ENCODE measurements at places on chromosomes 12 and 14.
A peak's percentile ranks its signal among the peaks of the same experiment; 100 is the strongest.

DNA sequence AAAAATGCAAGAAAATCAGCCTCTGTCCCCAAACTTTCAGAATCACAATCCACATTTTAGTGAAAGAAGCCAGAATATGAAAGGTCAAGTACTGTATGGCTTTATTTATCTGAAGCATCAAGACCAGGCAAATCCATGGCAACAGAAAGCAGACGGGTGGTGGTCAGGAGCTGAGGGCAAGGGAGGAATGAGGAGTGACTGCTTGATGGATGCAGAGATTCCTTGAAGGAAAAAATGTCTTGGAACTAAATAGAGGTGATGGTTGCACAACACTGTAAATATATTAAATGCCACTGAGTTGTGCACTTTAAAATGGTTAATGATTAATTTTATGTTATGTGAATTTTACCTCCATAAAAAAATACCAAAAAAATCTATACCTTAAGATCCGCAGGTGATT is 165.1 kb downstream of the GXYLT1 start:
- no peak for DNase-seq

GRCh38 chr12:124035163-124035562 is 62.1 kb downstream of the ZNF664 start:
- DNase-seq, result no peak

- DNase-seq, result no peak
These were observed 171.2 kb downstream of the ERC1 start for GRCh38 chr12:1162081-1162760.

DNA sequence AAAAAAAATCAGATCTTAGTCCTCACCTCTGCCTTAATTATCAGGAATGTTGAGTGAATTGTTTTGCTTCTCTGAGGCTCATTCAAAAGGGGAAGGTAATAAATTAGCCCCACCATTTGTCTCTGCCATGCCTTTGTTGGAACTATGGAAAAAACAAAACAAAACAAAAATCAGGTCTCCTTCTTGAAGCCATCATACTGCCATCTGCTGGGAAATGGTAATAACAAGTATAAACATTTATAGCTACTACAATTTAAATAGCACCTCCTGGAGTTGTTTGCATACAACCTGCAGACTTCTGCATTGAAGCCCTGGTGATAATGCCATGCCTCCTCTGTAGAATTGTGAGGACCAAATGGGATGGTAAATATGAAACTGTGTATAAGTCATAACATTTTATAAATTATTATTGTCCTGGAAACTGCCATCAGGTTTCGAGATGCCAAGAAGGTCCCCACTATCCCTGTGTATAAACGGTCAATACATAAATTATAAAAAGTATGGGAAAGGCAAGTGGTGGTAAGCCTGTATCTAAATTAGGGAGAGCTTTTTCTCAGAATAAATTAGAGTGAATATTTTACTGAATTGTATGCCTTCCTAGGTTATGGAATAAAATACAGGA is 87.2 kb upstream of the FGD4 start:
- DNase-seq, result peak; percentile 14

GRCh38 chr14:77094672-77095284 is 3.3 kb upstream of the CIPC start:
- peak; percentile 34 for DNase-seq

DNA sequence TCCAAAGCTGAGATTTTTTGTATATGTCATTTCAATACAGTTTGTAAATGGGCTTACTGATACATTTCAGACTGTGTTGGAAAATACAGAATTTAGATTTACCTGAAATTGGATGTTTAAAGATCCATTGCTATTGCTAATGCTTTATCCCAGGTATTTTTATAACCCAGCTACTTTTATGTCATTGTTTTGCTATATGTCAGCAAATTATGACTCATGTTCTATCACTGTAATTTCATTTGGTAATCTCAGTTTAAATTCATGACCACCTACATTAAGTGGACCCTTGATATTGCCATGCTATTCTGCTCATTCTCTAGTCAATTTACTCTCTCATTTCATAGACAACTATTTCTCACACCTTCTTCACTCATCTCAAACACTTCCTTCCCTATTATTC is 281.2 kb downstream of the IPO8 start:
- no peak for DNase-seq

DNA sequence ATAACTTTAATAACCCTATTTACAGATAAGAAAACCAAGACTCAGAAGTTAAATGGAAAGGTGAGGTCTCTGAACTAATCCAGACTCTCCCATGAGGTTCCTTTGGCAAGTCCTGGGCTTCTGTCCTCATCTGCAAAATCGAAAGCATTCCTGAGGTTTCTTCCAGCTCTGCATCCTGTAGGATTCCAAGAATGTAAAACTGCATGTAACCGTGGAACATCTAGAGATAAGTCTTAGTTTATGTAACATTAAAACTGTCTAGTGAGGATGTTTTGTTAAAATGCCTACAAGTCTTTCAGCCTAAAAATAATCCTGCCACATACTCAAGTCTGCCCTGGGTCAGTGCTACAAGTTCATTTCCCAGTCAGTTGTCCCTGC is 7.3 kb upstream of the ITFG2 start:
- peak; percentile 47 for DNase-seq

- no peak for DNase-seq
These were observed 188.9 kb downstream of the CAND1 start for GRCh38 chr12:67457778-67458665.

DNA sequence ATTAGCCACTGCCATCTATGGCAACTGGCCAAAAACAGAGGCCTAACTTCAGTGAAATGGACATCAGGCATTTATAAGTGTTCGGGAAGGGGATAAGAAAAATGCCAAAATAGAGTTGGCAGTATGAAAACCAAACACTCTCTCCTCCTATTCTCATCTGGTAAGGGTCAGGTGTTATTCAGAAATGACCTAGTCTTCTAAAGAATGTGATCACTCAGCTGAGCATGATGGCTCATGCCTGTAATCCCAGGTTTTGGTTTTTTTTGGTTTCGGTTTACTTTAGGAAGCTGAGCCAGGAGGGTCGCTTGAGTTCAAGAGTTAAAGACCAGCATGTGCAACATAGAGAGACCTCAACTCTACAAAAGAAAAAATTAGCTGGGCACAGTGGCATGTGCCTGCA is 170.3 kb downstream of the GRIN2B start:
- DNase-seq, result no peak

DNA sequence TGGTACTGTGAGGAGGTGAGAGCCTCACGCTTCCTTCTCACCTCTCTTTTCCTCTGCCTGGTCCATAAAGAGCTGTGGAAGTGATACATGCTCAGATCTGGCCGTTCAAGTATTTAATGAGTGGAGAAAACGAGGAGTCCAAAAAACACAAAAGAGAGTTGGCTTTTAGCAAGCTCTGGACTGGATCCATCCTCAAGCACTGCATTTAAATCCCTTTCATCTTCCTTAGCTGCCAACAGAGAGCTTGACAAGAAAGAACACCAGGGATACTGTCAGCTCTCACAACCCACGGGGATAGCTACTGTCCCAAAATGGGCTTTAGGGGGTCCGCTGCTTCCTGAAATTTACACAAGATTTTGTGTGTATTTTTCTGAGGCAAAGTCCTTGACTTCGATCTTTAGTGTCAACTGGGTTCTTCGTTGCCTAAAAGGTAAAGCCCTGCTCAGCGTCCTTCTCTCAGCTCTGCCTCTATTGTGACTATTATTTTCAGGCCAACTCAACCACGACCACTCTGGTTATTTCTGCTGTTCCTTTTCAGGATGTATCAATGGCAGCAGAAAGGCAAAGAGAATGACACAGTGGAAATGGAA is 120.9 kb downstream of the TMTC1 start:
- no peak for DNase-seq

GRCh38 chr12:82660541-82661325 is 26.0 kb upstream of the TMTC2 start:
- DNase-seq, result no peak

DNA sequence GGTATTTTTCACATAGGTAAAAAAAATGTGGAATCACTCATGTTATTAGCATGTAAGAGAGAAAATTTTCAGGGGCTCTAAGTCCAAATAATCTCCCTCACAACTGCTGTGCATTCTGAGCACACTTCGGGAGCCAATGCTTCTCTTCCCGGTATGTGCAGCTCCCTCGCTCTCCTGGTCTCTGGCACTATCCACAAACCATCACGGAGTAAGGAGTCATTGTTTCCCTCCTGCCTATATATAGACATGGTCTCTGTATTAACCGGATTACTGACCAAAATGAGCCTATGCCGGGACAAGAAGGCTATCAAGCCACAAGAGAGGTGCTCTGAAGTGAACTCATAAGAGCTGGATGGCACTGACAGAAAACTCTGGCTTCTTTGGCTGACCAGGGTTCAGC is 13.4 kb downstream of the HECTD4 start:
- no peak for DNase-seq

DNA sequence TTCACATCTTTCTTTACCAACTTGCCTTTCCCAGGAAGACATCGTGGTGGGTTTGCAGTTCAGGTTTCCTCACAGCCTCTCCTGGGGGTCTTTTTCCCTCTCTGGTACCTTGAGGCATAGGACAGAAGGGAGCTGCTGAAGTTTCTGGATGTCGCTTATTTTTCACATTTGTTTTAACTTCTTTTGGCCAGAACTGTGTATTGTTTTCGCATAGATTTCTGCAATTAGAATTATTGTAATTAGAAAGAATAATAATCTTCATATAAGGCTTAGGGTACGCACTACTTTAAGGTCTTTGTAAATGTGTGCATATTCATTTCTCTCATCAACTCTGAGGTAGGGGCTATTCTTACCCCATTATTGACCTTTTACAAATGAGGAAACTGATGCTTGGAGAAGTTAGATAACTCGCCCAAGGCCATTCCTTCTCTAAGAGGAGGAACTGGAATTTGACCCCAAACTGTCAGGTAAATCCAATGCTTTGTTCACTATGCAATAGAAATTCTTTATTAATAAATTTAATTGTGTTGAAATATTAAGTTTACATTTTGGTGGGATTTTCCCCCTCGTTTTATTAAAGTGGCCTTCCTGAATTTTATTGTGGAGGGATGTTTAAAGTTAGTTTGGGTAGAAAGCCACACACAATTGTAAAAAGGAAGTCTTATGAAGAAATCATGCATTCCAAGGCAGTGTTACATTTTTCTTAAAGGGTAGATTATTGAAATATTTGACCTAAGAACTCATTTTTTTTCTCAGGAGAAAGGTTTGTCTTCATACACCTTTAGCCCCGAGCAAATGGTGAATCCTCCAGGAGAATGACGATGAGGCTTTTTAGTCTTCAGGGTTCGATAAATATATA is 12.1 kb upstream of the SLC38A2 start:
- DNase-seq, result no peak

GRCh38 chr12:33588725-33589405 is 149.2 kb upstream of the SYT10 start:
- no peak for DNase-seq

GRCh38 chr12:13241833-13242488 is 45.4 kb downstream of the EMP1 start:
- DNase-seq, result no peak
